Stimulated activated CD4-positive, alpha-beta T cell treated with anti-CD3 and anti-CD28 coated beads, Interleukin-4, amount 100 ng/mL, for 4 hours (primary cell): ENCODE measurements at places on chromosomes 6 and 20.
A peak's percentile ranks its signal among the peaks of the same experiment; 100 is the strongest.

DNA sequence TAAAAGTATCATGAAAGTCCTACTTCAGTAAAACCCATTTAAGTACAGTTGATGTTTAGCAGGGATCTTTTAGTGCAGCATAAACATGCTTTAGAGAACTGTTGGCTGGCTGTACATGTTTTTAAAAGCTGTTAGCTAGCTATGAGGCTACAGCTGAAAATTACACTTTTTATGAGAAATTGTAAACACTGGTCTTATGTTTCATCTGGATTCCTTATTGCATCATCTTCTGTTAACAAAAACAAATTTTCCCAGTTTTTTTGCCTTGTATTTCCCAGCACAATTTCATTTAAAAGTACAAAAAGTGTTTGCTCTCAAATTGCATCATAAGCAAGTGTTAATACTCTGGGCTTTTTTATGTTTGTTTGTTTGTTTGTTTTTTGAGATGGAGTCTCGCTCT, 18.3 kb upstream of the HLA-E start:
- no peak for DNase-seq

- no peak for DNase-seq
Observed at GRCh38 chr20:62656197-62656918, 14.1 kb downstream of the SLCO4A1 start.

- no peak for DNase-seq
Observed at GRCh38 chr6:52953911-52954839, 40.9 kb downstream of the GSTA4 start.

DNA sequence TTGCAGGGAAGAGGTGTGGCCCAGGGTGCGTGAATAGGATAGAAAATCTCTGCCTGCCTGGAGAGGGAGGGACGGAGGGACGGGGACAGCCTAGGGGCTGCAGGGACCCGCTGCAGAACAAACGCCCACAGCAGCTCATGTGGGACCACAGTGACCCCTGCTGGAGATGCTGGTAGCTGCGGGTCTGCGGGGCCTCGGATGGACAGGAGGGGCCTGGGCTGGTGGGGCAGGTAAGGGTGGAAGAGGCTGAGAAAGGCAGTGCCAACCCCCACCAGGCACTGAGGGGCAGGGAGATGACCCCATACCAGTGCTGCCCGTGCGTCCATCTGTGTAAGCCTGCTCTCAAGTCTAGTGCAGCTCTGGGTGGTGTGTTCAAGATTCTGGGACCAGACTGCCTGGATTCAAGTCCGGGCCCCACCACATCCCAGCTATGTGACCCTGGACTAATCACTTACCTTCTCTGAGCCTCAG, 39.4 kb downstream of the KIAA1755 start:
- peak; percentile 40 for DNase-seq

- peak; percentile 20 for DNase-seq
Observed at GRCh38 chr6:42979523-42980177, 669 bp upstream of the PEX6 start.

DNA sequence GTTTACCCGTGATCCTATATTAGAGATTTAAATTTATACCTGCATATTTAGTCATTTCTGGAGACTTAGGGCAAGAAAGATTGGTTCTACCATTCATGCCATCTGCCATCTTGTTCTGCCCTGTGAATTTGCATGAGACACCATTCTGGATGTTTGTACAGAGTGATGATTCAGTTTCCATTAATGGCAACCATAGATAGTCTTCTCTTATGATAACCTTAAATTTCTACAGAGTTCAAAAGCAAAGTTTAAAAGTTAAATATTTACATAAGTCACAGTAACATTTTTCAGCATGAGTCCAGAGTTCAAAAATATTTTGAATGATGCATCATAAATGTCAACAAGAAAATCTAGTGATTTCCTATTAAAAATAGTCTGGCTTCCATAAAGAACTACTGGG, 23.2 kb downstream of the PLCB1 start:
- DNase-seq, result no peak

DNA sequence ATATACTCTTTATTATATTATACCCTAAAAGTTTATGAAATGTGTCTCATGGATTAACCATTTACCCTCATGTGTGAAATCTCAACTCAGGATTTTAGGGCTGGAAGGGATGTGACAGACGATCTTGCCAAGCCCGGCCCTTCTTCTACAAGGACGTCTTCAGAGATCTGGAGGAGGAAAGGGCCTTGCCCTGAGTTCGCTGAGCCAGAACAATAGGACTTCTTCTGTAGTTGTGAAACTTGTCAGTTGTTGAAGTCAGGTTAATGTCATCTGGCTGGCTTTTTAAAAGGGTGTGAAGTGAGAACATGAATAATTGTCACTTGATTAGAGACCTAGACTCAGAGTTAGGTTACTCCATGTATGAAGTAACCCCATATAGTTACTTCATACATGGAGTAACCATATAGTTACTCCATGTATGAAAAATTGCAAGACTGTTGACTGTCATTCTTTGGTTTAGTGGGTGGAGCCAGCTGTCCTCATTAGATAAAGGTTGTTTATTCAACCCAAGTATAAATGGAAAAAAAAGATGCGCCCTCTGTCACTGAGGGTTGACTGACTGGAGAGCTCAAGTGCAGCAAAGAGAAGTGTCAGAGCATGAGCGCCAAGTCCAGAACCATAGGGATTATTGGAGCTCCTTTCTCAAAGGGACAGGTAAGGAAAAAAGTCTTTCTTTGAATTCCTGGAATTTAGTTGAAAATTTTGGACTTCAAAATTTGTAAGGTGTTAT, at the start of gene ARG1:
TSS of gene ARG1 (plus strand) at position 541 of the 730 bp plus-strand sequence. CDS start at position 598, 57 bp downstream.
- no peak for DNase-seq
